ENCODE measurements at places on chromosomes 1 and 21.

DNA sequence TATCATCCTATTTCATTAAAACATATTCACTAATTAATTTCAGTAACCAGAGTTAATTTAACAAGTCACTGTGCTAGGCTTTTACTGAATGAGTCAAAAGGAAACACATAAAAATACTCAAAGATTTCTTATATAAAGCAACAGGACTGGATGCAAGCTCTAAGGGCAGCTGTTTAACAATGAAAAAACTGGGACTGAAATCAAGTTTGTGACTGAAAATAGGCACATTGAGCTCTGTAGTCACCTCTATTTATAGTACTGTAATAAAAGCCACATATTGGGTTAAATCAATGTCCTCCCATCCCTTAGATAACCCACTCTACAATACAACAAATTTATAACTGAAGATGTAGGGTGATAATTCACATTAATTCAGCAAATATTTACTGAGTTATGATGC, 52.4 kb downstream of the SMYD3 start:
- no peak for DNase-seq

DNA sequence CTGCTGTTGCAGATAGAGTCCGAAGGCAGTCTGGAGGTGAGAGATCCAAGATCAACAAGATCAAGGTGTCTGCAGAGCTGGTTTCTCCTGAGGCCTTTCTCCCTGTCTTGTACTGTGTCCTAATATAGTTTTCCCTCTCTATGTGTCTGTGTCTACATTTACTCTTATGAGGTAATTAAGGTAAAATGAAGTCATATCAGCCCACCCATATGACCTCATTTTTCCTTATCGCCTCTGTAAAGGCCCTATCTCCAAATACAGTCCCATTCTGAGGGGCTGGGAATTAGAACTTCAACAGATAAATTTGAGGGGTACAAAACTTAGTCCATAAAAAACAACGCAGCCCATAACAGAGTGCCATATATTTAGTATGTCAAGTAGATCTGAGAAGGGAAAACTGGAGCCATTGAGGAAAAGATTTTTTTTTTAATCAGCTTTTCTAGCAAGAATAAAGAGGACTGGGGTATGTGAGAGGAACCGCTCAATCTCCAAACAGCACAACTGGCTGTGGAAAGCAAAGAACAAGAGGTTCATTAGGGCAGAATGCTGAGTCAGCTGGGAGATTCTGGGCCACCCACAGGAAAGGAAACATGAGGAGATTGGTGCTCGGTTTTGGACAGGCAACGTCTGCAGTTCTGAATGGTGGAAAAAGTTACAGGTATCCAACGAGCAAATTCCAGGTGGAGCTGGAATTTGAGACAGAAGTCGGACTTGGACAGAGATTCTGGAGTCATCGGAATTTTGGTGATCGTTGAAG, 65.7 kb downstream of the MAP3K21 start:
- DNase-seq, result no peak

DNA sequence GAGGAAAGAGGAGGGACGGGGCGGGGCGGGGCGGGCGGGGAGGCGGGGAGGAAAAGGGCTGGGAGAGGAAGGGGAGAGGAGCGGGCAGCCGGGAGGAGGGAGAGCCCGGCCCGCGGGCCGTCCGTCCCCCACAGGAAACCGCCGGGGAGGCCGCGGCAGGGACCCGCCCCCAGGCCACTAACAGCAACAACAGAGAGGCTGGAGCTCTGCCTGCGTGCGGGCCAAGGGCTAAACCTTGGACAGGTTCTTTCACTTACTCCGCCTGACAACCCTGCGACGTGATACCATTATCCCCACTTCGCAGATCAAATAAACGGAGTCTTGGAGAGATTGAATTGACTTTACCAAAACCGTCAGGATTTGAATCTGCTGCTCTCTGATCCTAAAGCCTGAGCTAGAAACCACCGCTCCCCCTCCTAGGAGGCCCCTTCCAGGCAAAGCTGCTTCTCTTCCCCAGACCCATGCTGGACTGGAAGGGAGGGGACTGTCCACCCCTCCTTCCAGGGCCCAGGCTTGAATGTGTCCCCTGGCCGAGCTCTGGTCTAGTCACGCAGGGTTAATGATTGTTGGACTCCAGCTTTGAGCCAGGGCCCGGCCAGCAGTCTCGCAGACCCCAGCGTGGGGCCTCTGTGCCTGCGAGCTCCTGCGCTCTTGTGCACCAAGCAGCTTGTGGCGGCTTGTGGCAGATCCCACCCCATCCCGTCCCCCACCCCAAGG, at the start of gene EVA1B:
EVA1B (minus strand) TSS at position 10 of the 717 bp plus-strand sequence. CDS start 608 bp downstream, outside the sequence.
- DNase-seq, result peak; percentile 29

DNA sequence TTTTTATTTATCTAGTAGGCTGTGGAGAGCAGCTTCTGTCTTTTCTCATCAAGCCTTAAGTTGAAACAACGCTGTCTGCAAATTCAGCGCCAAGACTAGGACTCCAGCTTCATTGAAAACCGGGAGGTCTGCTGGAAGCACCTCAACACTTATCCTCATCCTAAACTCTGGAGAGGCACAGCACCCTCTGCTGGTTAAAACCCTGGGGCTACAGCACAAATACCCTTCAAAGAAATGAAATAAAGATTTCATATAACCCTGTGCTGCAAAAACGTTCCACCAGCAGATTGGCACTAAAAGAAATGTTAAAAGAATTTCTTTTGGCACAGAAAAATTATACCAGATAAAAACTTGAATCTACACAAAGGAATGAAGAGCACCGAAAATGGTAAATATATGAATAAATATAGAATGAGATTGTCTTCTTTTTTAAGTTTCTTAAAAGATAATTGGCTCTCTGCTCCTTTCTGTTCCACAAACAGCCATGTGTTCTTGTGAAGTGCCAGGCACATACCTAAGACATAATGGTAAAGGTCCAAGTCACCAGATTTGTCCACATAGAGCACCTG, 227.7 kb upstream of the SAMSN1 start:
- peak; percentile 63 for DNase-seq

DNA sequence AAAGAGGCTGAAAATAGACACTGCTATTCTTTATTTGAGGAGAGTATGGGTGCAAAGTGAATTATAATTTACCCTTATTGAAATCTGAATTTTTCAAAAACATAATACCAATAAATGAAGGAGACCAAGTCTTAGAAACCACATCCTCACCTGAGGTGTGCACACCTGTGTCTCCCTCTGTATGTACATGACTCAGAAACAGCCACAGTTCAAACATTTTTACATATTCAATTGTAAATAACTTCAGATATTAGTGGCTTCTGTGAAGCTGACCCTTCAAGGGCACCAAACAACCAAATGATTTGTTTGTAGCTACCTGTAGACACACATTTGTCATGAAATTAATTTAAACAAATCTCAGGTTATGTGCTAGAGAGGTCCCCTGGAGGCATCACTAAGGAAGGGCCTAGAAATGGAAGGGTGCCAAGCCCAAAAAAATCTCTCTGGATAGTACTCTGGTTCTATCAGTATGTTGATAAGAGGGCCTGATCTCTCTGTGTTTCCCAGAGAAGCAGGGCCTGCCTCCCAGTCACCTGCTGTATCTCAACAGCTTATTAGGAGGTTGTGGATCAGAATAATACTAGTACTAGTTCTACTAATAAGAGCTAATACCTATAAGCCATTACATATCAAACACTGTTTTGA, 28.1 kb downstream of the ERI3 start:
- no peak for DNase-seq

- peak; percentile 17 for DNase-seq
Measured at GRCh38 chr1:149917571-149918144, at the start of gene SV2A. Gene SV2A, minus strand, starts transcription at chr1:149917844. Its CDS starts 4,004 bp downstream, at chr1:149913840.

GRCh38 chr1:119626841-119627240, 21.2 kb downstream of the ZNF697 start:
- no peak for DNase-seq

GRCh38 chr1:21815724-21816321, 3.8 kb downstream of the LDLRAD2 start:
- DNase-seq, result peak; percentile 13

- DNase-seq, result no peak
Measured at GRCh38 chr1:184060316-184060715, 8.8 kb downstream of the TSEN15 start.

- DNase-seq, result no peak
Measured at GRCh38 chr1:76198452-76198851, 123.9 kb downstream of the ST6GALNAC3 start.

DNA sequence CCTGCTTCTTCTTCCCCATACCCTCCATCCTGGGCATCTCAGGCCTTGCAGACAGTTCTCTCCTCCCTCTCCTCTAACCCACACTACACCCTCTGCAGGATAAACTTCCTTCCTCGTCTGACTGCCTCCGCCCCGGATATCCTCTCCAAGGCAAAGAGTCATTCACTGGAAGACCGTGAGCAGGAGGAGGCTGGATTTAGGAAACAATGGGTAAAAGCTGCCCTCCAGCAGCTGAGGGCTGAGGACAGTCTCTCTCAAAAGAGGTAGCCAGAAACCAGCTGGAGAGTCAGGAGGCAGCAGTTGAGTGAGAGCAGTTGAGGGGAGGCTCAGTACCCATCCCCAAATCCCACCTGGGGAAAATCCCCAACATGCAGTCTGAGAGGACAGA, 1.4 kb downstream of the CSRP1 start:
- DNase-seq, result no peak

- no peak for DNase-seq
Measured at GRCh38 chr1:235663628-235664027, 14.0 kb upstream of the GNG4 start.

- no peak for DNase-seq
Measured at GRCh38 chr1:54350360-54350759, 55.8 kb downstream of the SSBP3 start.

DNA sequence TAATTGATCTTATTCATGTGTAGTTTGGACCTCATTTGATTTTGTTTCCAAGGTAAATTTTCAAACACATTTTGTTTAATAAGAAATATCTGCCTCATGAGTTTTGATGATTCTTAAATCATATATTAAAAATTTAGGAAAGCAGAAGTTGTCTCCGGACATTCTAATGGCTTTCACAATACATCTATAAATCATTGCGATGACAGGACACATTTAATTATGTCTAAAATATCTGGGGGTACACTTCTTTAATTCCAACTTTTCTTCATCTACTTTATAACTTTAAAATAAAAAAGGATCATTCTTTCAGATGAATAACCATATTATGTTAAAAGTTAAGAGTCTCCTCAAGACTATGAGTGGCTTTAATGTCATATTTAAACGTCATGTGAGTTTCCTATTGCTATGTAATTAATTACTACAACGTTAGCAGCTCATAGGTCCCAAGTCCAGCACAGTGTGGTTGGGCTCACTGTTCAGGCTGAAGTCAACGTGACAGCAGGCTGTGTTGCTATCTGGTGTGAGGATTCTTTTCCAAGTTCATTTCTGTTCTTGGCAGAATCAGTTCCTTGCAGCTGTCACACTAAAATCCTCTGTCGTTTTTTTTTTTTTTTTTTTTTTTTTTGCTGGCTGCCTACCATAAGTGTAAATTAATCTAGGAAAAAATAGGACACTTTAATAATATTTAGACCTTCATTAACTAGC, 893.5 kb downstream of the LTN1 start:
- no peak for DNase-seq

DNA sequence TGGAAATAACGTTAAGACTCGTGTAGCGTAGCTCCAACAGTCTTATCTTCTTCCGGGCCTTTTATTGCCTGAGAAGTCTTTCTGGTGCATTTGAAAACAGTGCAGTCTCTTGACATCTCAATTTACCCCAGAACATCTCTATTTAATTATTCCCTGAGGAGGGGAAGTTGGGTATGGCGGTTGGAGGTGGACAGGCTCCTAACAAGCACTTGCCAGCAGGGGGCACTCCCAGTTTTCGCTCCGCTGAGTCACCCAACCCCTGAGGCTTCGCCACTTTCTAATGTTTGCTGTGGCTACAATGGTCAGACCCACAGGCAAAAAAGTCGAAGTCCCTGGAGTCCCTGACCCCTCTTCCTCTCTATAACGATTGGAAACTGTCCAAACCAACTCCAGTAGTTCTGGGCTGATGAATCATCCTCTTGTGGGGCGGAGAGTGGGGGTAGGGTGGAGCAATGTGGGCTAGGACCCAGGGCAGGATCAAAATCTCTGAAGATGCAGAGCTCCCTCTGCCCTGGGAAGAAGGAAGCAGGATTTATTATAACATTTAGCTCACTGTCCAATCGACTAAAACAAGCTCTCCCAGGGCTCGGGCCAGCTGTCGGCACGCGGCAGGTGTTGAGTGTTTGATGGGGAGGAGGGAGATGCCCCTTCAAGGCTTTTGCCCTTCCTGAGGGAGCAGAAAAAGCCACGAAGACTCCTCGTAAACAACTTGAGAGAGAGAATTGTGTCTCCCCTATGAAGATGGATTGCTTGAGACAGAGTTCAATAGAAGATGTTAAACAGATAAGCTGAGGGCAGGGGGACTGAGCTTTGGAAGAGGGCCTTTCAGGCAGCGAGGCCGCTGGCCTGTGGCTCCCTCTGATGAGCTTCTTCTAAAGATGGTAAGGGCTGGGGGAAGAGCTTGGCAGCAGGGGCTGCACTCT, 85.7 kb downstream of the BRINP2 start:
- DNase-seq, result peak; percentile 4

DNA sequence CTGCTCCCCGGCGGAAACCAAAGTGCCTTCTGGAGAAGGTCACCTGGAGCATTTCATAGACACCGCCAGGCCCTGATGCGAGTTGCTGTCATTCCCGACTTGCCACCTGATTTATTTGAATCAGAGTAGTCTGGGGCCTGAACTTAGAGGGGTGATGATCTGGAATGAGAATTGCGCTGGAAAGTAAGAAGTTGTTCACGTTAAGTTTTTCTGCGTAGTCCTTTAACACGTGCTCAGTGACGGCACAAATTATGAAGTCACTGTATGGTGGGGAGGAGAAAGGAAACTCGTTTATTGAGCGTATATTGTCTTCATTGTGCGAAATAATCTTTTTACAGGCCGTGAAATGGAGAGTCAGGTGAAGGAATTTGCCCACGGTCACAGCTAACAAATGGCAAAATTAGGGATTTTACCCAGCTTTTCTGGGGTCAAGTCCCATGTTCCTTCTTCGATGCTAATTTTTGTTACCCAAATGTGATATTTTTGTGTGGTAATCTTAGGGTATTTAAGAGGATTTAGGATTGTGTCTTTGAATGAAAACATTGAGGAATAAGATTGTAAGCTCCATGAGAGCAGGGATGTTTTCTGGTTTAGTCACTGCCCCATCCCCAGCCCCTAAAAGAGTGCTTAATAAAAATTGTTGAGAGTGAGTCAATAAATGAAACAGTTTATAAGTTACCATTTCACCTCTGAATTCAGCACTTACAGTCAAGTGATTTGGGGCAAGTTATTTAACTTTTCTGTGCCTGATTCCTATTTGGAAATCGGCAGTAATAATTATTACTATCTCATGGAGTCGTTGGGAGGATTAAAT, 46.4 kb upstream of the NBL1 start:
- no peak for DNase-seq

DNA sequence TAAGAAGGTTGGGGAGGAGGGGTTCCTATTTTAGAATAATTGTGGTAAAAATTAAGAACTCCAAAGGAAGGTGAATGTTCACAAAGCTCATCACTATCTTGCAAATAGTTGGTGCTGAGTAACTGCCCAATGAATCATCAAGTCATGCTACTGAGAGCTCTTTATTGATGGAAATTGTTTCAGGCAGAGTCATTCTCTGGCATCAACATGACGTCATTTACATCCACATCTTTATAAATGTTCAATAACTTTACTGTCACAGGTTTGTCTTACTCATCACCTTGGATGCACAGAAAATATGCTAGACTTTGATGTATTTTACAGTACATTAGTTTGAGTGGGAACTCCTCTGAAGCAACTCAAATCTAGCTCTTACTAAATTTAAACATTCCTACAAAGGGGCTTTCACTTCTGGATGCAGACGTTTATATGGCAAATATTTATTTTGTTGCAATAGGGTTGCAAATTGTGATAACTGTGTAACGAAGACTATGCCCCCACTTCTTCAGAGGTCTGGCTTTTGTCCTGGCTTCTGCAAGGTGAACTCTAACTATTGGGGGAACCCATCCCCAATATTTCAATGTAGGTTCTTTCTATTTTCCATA, 273.7 kb upstream of the AJAP1 start:
- DNase-seq, result no peak
